Cardiac septum (tissue), 1 donor: ENCODE measurements at places on chromosomes 1 and 21. TPM values are rescaled to one million over a fixed set of nuclear protein-coding genes. Genes with fewer than 3 reads are reported as not detected.

Gene HTR6
- total RNA-seq: not detected

Gene ZMYND12
- 1.6 TPM for total RNA-seq

Gene OR2W3
- not detected for total RNA-seq

Gene C1orf141
- total RNA-seq: not detected

DNA sequence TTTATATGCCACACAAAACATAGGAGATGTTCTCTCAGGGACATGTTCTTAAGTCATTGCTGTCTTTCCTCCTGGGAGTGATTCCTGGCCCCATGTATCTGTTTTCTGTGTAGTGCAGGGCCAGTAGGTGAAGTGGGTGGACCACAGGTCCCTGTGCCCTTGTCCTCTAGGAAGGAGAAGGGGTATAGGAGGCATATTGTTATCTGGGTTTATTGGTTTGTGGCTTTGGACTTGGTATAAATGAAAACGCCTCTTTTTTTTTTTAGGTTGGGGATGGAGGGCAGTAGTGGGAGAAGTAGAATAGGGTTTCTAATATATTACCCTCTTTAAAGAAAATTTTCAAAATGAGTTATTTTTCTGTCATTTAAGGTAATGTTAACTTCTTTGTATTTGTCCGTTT lies 29.4 kb downstream of the DYRK1A start:
- no peak for DNase-seq

- no peak for DNase-seq
Measured at GRCh38 chr1:32741413-32742198, 39.0 kb upstream of the SYNC start.

- no peak for DNase-seq
Measured at GRCh38 chr1:170313306-170313705, 167.5 kb downstream of the NTMT2 start.

GRCh38 chr1:43522776-43523480 lies 7.8 kb upstream of the PTPRF start:
- no peak for DNase-seq

- DNase-seq: no peak
Measured at GRCh38 chr1:153071511-153071910, at the start of gene SPRR2B. Gene SPRR2B (minus strand): TSS chr1:153071611. CDS start chr1:153070839, 772 bp downstream.

DNA sequence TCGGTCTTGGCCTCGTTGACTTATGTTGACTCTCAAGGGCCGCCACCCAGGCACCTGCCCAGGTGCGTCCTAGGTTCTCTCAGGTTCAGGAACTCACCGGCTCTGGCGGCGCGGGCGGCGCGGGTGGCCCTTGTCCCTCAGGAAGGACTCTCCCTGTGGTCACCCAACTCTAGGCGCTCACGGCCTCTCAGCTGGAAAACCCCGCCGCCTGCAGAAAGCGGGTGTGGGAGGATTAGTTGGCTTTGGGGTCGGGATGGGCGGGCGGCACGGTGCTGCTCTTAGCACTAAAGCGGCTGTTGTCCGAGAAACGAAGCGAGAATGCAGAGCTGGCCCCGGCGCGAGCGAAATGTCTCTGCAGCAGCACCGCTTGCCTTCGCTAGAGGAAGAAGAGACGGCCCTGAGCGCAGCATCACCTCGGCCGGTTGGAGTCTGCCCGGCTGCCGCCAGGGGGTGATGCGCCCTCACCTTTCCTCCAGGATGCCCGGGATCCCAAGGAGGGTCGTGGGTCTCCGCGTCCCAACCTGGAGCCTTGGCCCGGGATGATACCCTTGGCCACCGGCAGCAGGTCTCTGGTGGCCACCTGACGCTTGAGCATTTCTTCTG lies 8.1 kb upstream of the TADA1 start:
- DNase-seq: peak; percentile 77

DNA sequence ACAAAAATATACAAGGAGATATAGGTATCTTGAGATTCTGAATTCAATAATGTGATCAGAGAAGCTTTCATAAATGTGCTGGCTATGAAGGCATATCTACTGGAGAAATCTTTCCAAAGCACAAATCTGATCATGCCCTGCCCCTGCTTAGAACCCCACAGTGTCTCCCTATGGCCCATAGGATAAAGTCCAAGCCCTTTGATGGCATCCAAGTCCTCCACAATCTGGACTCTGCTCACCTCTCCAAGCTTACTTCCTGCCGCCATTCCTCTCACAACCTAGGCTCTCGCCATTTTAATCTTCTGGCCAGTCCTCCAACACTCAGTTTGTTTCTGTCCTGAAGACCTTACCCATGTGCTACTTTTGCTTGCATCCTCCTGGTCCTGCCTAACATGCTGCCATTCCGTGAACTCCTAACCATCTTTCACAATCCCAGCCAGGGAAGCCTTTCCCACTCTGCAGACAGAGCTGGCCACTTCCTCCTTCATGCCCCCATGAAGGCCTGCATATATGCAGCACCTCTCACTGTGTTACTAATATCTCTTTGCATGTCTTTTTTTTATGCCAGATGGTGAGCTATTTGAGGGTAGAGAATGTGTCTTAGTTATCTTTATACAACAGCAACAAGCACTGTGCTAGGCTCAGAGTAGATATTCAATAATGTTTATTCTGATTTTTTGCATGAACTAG lies 5.6 kb upstream of the ATP1A1 start:
- DNase-seq: no peak

DNA sequence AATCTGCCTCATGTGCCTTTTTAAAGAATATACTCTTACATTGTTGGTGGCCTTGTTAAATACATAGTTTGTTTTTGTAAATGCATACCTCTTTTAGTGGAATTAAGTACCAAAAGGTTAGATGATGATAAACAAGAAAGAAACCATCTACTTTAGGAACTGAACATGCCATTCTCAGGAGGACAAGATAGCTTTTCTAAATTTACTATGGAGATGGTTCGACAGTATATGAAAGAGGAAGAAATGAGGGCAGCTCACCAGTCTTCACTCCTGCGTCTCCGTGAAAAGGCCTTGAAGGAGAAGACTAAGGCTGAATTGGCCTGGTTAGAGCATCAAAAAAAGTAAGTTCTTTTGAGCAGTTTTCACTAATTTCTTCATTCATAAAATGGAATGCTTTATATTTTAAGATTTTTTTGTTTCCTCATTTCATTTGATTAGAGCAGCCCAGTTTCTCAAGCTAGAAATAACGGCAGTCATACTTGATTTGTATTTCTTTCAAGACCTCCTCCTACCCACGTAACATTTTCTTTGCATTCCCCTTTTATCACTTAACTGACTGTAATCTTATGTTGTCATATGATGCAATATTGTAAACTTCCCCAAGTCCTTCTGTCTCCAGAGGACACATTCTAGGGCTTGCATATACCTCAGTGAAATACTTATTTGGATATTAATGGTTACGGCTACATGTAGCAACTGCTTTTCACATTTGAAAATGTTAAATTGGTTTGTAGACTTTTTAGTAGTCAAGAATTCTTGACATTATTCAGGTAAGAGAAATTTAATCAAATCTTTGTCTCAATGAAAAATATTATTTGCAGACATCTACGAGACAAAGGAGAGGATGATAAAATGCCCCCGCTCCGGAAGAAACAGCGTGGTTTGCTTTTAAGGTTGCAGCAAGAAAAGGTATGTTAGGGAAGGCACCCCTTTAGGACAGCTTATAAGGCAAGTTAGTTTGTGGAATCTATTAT lies 99.3 kb downstream of the CEP350 start:
- DNase-seq: no peak

- DNase-seq: peak; percentile 88
Measured at GRCh38 chr1:16175610-16176553, 20.0 kb upstream of the EPHA2 start.

DNA sequence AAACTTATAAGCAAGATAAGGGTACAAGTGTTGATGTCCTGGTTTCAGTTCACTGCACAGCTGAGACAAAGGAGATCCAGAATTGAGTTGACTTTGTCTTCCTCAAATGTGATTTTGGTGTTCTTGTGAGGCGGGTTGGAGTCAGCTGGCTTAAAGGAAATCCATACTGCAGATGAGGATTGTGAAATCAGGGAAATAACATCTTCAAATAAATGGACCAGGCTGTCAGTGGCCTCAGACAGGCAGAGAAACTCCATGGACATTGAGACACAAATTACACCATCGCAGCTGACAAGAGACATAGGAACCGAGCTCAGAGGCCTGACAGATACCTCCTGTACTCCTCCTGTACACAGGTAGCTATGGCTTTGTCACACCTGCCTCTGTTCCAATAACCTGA lies 27.0 kb upstream of the REG4 start:
- no peak for DNase-seq

DNA sequence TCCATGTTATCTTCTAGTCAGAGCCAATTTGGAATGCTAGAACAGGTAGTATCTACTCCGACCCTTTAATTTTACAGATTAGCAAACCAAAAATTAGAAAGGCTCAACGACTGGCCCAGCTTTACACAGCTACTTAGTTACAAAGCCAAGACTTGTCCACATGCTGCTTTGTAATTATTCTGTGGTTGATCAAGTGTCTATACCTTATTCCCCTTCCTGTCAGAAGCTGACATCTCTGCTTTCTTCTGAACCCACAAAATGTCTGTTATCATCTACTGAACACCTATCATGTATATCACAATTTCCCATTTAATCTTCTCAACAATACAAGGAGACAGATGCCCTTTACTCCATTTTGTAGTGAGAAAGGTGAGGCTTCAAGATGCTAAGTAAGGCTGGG lies 15.6 kb downstream of the TGFBR3 start:
- DNase-seq: no peak

DNA sequence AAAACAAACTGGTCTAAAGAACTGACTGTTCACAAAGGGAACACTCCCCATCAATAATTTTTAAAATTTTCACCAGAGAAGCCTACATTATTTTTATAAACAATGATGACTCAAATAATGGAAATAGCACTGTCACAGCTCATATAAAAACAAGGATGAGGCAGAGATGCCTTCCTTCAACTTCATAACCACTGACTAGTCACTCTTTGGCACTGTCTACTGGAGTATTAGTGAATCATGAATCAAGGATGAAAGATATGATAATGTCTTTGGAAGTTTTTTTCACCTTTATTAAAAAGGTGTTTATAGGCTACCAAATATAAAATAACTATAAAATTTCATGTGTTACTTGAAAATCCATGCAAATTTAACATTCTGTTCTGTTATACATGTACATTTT lies 316.9 kb downstream of the VAV3 start:
- no peak for DNase-seq
